ENCODE measurements at places on chromosomes 2 and 18.

GRCh38 chr2:112045446-112046014 lies 9.5 kb upstream of the TMEM87B start:
- no peak for DNase-seq

- no peak for DNase-seq
Measured at GRCh38 chr2:227703280-227703732, 14.5 kb downstream of the SLC19A3 start.

GRCh38 chr2:234991793-234992192 lies 40.0 kb downstream of the SH3BP4 start:
- no peak for DNase-seq

DNA sequence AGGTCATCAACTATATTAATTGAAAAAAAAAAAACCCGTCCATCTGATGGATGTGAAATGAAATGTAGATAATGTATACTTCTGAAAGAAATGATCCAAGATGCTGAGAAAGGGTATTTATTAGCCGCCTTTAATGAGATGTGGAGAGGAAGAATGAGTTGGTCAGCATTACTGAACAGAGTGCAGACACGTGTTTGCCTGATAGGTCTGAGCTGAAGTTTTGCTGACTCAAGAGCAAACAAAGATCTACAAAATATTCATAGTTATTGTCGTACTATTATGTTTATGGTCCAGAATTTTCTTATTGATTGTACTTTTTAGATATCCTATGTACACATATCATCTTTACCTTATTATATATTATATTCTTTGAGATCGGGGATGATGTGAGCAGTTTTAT lies 235.3 kb downstream of the RDH14 start:
- DNase-seq, result no peak

DNA sequence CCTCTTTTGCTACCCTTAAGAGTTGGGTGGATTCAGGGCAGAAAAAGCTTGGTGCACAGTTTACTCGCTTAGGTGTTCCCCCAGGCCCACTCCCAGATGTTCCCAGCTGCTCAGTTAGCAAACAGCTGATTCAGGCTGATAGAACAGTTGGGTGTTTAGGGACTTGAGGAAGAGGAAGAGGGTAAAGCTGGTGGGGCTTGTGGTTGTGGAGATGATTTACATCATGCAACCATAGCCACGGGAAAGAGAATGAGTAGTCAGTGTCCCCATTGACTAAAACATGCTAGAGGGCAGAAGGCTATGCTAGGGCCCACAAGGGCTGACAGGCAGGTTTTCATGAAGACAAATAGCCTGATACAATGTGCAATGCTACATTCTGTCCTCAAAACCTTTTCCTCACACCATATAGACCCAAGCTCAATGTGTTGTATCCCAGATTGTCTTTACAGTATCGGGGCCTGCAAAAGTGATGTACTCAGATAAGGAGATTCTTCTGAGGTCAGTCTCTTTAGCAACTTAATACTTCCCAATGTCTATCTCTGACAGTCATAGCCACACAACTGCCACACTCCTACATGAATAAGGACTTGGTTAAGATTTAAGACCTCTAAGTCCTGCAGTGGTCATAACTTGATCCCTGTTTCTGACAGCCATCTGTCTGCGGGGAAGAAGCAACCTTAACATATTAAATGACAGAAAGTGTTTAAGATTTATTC lies 15.6 kb downstream of the COLEC12 start:
- DNase-seq, result no peak

DNA sequence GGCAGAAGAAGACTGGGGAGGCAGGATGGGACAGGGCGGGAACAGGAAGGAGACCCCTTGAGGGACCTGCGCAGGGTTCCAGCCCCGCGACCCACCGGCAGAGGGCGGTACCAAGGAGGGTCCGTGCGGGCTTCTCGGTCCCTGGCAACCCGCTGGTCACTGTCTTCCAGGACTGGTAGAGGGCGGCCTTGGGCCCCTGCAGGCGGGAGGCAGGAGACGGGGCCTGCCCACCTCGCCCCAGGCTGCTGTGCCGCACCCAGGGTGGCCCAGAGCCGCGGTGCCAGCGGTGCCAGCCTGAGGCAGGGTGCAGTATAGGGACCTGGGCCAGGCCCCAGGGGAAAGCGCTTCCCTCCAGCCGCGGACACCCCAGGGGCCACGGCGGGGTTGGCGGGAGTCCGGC lies 34.5 kb downstream of the NEURL3 start:
- peak; percentile 44 for DNase-seq

DNA sequence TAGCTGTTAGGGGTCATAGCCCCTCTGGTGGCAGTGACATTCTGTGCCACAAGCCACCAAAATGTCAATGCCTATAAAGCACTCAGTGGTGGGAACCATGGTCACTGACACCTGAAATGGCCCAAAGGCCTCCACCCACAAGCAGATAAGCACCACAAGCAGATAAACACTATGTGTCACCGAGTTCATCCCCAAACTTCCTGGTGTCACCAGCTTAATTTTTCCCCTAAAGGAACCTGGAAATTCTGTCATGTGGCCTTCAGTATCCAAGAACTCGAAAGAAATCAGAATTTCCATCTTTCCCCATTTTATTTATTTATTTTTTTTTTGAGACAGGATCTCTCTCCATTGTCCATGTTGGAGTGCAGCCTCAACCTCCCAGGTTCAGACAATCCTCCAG lies 3.6 kb upstream of the TPRKB start:
- no peak for DNase-seq

DNA sequence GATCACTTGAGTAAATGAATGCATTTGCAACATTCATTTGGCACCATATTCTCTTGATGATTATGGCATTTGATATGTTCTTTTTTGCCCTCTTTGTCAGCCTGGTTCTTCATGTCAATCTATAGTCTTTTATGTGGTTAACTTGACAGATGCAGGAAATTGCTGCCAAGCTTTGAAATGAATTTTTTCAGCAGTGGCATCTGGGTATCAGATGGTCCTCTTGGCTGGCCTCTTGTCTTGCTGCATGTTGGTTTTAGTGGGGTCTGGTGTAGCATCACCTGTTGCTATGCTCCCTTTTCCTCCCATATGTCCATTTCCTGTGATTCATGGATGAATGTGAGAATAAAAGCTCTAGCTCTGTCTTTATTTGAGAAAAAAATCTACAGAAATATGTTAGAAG lies 119.9 kb downstream of the DPP4 start:
- no peak for DNase-seq

DNA sequence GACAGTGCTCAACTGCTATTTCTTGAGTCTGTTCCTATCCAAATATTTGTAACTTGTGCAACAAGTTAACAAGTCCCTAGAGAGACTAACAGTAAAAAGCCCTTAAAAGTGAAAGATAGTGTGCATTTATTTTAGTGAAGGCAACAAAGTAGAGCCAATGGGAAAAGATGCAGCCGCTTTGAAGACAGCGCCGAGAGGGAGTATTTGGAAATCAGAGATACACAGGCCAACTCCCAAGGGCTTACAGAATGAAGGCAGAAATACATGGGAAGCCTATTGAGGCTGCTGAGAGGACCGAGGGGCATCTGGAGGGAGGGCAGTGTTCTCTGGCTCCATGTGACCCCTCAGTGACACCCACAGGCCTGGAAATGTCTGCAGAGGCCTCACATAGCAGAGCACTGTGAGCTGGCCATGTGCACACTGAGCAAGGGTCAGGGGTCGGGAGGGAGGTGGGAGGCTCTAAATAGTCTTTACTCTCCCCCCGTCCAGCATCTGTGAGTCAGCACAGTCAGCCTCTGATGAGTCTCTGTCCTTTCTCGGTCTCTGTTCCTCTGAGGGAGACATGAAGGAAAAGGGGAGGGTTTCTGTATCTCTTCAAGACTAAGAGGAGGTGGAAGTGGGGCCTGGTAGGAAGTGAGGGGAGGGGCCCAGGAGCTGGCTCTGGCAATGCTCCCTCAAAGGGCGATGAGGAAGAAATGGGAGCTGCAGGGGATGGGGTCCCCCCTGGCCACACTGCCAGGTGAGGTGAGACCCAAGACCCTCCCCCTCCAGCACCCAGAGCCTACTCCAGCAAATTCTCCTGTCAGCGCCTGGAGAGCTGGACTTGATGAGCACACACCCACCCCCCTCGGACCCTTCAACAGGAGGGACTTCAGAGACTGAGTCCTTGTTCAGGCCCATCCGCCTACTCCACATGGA lies 133.6 kb downstream of the SP3 start:
- DNase-seq, result no peak

DNA sequence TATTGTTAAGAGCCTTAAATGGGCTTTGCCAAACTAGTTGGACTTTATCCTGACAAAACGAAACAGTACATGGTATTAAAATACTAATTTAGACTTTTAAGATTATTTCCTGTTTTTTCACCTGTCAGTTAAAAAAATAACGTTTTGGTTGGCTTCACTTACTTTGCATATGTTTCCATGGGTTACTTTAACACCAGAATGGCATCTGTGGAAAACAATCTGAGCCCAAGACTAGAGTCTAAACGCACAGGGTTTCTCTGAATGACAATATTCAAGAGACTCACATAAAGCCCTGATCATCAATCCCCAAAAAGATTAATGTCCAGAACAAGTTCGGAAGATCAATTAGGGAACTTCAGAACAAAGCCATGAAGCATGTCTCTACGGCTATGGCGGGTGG lies 888.0 kb downstream of the EPHA4 start:
- DNase-seq, result no peak

DNA sequence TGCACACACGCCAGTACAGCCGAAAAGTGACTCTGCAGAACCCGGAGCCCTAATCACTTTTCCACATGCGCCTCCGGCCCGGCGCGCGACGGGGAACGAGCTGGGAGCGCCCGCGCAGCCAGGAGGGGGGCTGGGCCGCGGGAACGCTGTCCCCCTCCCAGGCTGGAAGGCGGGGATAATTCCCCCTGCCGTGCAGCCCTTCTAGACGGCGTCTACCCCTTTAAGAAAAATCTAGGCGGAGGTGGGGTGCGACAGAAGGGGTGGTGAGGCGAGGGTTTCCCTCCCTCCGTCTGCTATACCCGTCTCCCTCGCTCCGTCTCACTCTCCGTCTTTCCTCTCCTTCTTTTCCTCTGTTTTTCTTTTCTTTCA lies 2.4 kb downstream of the CYP26B1 start:
- no peak for DNase-seq

GRCh38 chr2:130337735-130338325 lies 4.9 kb upstream of the IMP4 start:
- no peak for DNase-seq

DNA sequence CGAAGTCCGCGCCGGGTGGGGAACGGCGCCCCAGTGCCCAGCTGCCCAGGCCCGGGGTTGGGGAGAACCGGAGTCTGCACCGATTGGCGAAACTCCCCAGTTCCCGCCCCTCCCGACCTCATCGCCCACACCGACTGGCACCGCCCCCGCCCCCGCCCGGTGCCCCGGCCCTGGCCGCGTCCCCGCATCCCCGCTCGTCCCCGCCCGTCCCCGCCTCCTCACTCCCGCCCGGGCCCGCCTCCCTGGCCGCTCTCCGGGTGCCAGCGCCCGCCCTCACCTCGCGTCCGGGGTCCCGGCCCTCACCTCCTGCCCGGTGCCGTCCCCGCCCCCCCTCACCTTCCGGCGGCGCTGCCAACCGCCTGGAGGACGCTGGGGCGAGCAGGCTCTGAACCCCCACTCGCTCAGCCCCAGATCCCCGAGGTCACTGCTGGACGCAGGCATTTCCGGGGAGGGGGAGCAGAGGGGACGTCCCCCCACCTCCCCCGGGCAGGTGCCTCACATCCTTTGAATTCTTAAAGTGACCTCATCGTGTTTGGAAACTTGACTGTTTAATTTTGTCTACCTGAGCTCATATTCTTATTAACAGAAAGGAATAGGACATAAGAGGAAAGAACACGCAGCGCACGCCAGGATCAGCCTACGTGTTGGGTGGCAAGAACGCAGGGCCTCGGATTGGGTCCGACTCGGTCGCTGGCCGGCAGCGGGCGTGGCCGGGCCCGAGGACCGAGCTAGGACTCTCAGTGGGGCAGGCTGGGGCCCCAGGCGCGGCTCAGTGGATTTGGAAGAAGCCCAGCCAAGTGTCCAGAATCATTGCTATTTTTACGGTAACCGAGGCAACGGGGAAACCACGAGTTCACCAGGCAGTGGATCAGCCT lies at the start of gene FAM110C:
Gene FAM110C, minus strand, starts transcription at position 35 of the 875 bp plus-strand sequence. CDS start 120 bp downstream, outside the sequence.
- peak; percentile 27 for DNase-seq

DNA sequence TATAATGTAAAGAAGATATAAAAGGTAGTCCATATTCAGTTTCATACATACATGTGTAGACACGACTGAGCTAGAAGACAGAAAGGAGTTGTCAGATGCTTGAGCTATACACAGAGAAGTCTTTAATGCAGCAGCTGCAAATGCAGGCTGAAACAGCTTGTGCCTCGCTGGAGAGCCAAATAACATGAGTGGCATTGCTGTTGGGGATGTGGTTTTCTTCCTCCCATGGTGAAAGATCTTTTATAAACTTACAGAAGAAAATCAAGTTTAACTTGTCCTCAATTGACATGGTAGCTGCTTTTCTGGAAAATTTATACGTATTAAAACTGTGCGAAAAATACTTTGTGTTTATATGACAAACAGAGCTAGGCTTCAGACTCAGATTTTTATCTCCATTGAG lies 16.4 kb upstream of the IL1R1 start:
- DNase-seq, result no peak

DNA sequence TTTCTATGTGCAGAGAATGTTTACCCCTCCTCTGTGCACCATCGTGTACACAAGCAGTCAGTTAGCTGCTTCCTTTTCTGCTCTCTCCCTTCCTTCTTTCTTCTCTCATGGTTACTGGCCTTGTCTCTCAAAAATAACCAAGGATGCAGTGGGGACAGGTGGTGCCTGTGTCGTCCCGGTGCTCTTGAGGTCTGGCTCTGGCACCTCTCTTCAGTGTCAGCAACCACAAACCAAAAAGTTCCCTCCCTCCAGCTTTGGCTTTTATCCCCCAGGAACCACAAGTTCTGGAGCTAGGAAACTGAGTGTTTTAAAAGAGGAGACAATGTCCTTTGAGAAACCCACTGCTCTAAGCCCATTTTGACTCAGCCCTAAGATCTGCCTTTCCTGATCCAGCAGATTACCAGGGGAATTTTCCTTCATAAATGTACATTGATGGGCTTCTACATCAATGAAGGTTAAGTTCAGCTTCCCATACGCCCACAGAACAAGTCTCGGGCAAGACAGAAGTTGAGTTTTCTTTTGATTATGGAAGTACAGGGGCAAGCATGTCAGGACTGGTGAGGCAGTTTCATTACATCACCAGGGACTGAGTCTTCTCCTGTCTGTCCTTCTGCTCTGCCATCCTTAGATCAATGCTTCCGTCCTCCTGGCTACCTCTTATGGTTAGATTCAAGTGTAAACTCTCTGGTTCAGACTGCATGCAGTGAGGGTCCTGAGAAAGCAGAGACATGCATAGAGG lies 232.2 kb downstream of the SETBP1 start:
- no peak for DNase-seq

- DNase-seq, result no peak
Measured at GRCh38 chr2:20668871-20669475, 2.0 kb downstream of the GDF7 start.

DNA sequence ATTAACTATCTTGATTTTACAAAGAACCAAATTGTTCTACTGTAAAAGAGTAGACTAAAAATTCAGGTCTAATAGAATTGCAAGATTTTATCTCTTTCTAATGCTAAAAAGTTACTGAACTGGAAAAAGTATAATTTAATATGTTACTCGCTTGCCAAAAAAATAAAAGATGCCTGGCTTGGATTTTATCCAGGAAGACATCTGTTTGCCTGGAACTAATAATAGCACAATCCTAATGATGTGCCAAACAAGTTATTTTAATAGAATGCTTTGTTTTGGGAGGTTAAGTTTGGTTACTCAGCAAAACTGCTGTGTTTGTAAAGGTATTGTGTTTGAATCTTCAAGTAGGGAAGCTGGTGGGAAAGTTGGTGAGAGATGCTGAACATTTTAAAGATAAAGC lies 19.4 kb upstream of the ZSWIM2 start:
- DNase-seq, result no peak
